ENCODE measurements at places on chromosomes 4 and X.

- DNase-seq, result no peak
These were observed 142.1 kb upstream of the PABPC4L start for GRCh38 chr4:134343656-134344055.

DNA sequence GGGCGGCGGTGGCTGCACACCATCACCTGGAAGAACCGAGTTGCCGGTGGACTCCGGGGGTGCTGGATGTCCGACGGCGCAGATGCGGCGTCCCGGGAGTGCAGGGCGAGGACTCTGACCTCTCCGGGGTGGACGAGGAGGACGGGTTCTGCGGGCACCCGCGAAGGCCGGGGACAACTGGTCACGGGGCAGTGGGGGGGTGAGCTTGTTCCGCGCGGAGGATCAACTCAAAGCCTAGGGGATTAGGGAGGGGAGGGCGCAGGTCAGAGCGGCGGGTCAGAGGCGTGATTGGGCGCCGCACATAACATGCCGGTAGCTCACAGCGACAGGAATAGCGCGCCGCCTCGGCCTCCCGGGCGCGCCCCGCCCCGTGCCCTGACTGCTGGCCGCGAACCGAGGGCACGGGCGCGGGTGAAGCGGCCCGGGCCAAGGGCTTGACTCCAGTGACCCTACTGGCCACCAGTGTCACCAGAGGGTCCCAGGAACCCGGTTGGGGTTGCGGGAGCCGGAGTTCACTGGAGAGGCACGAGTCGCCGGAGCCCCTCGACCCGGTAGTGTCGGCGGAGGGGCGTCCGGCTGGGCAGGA, at the start of gene KLHL34:
TSS of gene KLHL34 (minus strand) at position 179 of the 586 bp plus-strand sequence. CDS start 542 bp downstream, outside the sequence.
- DNase-seq, result no peak

GRCh38 chr4:3244747-3245146, 4.2 kb upstream of the MSANTD1 start:
- no peak for DNase-seq

DNA sequence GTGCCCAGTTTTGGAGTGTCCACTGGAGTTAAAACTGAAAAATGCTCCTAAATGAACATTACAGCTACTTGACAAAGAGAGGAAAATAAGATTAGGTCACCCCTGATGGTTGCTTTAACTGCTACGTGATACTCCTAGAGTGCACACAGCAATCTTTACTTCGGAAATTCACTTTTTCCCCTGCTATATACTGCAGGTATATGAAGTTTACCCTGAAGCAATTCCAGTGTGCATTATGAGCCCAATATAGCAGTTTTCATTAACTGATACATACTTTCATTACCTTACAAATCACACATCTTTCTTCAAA, 773 bp upstream of the ZNF827 start:
- no peak for DNase-seq

DNA sequence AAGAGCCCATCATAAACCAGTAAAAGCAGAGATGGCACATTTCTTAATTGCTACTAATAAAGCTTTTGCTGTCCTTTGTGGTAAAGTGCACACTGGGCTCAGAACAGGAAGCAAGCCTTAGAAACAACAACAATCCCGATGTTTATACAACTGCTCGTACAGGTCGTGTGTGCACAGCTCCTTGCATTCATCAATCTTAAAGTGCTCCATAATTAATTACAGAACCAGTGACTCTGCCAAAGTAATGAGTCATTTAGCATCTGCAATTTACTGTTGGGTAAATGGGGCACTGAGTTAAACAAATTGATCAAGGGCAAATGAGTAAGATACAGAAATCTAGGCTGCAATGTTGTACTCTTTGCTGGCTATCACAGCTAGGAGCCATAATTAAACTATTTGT, 61.3 kb upstream of the TXK start:
- DNase-seq, result no peak

DNA sequence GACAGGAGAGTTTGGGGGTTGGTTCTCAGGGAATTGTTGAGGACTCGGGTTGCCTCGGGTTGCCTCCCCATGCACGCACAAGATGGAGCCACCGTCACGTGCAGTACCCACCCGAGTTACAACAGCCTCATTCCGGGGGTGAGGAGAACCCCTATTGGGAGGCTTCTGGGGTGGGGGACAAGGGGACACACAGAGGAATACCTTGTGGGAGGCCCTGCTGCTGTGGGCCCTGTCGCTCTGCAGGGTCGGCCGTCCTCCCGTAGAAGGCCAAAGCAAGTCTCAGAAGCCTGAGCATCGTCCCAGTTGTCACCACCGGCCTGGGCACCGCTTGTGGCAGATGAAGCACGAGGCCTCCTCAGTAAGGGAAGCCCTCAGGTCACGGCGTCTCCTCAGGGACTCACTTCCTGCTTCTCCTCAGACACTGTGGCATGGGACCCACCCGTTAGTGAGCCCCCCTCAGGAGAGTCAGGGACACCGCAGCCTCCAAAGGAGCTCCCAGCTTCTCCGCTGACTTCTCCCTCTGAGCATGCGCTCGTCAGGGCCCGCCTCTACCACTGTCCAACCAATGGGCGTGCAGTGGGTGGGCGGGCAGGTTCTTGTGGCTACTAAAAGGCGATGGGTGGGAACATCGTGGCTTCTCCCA, at the start of gene CT55:
TSS of gene CT55 (minus strand) at position 522 of the 643 bp plus-strand sequence. CDS start at position 295, 227 bp downstream.
- no peak for DNase-seq

GRCh38 chr4:81516241-81516640, 44.5 kb upstream of the RASGEF1B start:
- DNase-seq, result no peak

GRCh38 chrX:44035571-44035970, 62.4 kb upstream of the NDP start:
- no peak for DNase-seq

- DNase-seq, result no peak
These were observed 214.4 kb upstream of the KLF3 start for GRCh38 chr4:38449506-38450174.

GRCh38 chr4:38069271-38069760, 109.1 kb downstream of the PTTG2 start:
- DNase-seq, result no peak

- DNase-seq, result peak; percentile 41
These were observed 170.6 kb upstream of the S100G start for GRCh38 chrX:16479206-16479869.

GRCh38 chr4:30718021-30718542, 2.1 kb upstream of the PCDH7 start:
- no peak for DNase-seq

DNA sequence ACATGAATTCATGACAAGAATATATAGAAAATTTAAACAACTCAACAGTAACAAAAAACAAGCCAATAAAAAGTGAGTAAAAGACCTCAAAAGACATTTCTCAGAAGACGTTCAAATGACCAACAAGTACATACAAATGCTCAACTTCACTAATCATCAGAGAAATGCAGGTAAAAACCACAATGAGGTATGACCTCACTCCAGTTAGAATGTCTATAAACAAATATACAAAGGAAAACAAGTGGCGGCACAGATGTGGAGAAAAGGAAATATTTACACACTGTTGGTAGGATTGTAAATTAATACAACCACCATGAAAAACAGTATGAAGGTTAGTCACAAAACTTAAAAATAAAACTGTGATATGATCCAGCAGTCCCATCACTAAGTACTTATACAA, 1033.1 kb downstream of the RAPGEF2 start:
- no peak for DNase-seq

DNA sequence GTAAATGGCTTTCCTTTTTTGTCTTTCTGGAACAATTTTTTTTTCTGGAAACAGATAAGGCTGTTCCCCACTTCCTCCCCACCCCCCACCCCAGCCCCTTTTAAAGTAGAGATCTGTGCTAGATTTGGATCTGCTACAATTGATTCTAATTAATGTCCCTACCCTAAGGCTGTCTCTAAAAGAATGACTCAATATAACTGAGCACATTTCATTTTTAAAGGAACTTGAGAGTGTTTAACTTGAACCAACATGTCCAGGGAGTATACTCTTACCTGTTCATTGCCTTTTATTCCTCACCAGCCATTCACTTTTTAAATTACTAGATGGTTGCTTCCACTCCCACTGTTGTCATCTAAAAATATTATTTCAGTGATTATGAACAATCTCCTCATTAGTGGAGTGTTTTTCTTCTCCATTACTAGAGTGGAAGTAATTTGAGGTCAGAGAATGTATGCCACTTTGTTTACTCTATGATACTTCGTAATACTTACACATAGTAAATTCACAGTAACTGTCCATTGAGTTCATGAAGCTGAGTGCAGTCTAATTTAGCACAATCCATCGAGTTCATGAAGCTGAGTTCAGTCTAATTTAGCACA, 14.1 kb upstream of the CNOT6L start:
- DNase-seq, result no peak

GRCh38 chr4:175290401-175290800, 372.2 kb downstream of the ADAM29 start:
- peak; percentile 35 for DNase-seq

All from stromal cell of bone marrow (primary cell).